ENCODE measurements at places on chromosomes 2 and 18.

GRCh38 chr18:13241083-13241892 lies 22.7 kb downstream of the LDLRAD4 start:
- no peak for DNase-seq

GRCh38 chr18:35605686-35606417 lies 24.3 kb downstream of the GALNT1 start:
- DNase-seq = peak; percentile 20

DNA sequence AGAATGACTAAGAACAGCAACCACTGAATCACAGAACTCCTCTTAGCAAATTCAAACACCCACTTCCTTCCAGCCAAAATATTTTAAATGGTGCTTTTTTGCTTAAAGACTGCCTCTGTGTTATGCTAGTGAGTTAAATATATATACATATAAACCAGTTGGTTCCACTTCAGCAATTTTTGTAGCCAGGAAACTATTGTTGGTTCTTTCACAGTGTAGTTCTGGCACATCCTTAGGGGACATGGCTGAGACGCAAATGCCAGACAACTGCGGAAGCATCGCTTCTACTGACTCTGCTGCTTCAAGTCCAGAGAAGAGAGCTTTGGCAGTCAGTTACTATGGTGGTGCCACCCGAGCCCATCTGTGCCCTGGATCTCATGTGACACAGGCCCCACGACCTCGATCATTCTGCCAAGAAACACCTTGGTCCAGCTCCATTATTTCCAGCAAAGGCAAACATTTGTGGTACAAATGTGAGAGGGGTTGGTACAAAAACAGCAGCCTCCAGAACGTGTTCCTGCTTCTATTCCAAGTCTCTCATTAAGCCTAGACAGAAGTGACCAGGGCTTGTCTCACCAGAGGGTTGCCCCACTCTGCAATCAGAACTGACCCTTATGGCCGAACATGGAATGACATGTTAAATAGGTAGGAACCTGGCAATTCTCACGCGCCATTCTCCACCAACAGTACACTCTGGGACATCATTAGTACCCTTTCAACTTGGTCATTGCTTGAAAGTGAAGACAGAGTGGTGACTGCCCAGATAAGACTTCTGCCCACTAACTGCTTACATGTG lies 117.8 kb upstream of the NRP2 start:
- no peak for DNase-seq

DNA sequence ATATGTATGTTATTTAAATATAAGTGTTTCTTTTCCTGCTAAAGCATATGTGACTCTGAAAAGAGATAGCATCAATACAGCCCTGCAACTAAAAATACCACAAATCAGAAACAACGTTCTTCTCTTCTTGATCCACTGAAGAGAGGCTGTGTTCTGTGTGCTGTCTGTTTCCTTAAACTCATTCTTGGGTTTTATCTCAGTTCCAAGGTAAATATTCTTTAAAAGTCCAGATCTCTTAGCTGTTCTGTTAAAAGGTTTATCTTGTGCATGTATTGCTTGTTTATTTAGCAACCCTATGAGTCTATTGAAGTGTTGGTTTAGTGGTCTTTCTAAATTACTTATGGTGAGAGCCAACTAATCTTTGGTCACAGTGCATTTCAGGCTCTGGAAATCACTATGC lies 173.3 kb upstream of the NT5C1B start:
- no peak for DNase-seq

DNA sequence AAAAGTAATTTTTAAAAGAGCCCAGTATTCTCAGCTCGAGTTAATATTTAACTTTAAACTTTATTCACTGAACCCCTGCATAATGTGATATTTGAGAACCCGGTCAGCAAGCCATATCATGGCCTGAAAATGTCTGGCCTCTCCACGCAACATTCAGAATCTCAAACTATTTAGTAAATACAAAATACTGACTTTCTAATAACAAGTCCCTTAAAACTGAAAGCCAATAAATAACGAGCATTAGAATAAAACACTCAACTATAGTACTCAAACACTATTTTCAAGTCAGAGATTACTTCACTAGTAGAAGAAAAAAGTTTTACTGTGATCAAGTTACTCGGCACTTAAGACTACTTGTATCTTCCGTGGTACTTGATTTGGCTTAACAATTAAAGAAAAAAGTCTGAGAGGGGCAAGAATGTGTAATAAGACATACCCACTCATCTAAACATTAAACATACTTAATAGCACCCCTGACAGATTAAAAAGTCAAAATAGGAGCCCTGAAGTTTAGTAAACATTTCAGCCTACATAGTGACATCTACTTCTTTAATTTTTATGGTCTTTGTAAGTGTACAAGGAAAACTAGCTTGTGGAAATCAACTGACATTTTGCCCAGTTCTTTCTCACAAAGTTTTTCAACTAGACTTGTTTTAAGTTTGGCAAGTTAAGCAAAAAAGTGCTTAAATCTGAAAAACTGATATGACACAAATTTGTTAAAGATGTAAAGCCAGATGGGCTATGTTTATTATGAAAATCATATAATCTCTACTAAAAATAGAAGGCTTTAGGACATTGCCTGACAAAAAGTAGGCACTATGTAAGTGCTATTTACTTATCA lies 38.2 kb downstream of the RTN4 start:
- DNase-seq = no peak

DNA sequence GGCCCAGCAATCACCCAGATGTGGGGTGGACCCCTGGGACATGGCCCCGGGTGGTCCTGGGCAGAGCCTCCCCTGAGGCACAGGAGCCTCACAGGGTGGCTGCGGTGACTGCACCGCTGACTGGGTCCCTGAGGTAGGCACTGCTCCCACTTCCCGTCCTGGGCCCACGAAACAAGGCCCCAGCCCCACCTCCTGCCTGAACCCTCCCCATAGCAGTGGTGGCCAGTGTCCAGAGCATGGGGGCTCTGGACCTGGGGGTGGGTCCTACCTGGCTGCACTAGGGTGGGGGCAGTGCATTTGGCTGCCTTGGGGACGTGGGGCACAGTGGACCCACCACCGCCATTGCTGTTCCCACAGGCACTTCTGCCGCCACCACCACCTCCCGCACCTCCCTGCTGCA lies 39.4 kb downstream of the TDRD15 start:
- DNase-seq = no peak

DNA sequence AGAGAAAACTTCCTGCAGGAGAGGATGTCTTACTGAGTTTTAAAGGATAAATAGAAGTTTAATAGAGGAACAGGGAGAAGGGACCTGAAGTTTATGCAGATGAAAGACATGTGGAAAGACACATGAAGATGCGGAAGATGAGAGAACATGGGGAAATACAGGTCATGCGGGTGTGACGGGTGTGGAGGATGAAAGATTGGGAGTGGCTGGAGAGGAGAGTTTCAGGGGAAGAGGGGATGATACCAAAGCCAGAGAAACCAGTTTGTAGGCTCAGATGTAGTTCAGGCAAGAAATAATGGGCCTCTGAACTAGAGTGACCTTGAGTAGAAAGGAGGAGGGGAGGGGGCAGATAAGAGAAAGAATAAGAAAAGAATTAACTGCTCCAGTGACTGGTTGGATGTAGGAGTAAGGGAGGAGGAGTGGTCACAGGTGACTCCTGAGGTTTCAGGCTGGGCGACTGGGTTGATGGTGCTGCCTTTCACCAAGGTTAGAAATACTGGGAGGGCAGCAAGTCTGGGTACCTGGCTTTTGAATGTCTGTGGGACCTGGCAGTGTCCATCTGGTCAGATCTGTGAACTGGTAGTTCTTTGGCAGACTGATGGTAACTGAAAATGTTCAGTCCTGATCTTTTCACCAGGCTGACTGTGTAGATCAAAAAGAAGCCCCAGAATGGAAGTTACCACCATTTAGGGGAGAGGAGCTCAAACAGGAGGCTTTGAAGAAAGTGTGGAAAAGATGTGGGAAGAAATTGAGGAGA lies 69.4 kb downstream of the TET3 start:
- peak; percentile 14 for DNase-seq

DNA sequence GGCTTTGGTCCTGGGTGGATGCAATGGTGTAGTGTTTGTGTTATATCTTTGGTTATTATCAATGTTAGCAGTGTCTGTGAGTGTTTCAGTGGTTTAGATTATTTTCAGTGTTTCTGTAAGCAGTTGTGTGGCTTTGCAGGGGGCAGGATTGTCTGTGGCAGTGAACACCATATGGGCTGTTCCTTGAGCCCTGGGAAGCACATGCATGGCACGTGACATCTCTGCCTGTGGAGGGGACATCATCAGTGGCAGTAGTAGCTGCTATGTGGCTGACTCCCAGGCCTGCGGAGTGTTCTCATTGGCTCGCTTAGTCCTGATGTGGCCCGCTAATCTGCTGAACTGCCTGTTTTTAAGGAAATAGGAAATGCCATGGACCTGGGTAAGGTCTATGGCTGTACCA lies 327.5 kb downstream of the GULP1 start:
- no peak for DNase-seq

- no peak for DNase-seq
These were observed 27.2 kb downstream of the CDKL4 start for GRCh38 chr2:39216346-39217191.

- peak; percentile 19 for DNase-seq
These were observed 2.8 kb downstream of the KCTD1 start for GRCh38 chr18:26545335-26546123.

DNA sequence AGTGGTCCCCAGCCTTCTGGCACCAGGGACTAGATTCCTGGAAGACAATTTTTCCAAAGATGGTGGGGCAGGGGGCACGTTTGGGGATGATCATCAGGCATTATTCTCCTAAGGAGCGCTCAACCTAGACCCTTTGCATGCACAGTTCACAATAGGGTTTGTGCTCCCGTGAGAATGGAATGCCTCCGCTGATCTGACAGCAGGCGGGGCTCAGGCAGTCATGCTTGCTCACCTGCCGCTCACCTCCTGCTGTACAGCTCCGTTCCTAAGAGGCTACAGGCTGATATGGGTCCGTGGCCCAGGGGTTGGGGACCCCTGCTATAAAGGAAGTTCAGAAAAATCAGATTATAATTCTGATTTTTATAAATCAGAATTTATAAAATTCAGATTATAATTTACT lies 22.3 kb upstream of the TYMS start:
- DNase-seq = no peak

GRCh38 chr2:140442319-140442718 lies 1662.1 kb upstream of the NXPH2 start:
- no peak for DNase-seq

- DNase-seq = no peak
These were observed 2.6 kb downstream of the BZW1 start for GRCh38 chr2:200814276-200814815.

DNA sequence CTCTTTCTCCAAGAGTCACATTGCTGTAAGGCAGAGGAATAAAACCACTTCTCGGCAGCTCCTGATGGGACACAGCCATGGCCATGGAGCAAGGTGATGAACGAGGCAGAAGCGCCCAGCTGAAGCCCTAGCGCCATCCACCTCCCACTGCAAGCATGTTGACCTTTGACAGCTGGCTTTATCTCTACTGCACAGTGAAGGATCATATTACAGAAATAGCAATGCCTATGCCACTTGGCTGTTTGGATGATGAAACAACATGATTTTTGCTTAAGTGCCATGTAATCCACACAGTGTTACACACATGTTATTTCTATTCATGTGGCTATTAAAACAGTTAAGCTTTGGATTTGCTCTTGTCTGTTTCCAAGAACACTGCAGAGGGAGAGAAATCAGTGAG lies 167.7 kb downstream of the VAPA start:
- DNase-seq = no peak

DNA sequence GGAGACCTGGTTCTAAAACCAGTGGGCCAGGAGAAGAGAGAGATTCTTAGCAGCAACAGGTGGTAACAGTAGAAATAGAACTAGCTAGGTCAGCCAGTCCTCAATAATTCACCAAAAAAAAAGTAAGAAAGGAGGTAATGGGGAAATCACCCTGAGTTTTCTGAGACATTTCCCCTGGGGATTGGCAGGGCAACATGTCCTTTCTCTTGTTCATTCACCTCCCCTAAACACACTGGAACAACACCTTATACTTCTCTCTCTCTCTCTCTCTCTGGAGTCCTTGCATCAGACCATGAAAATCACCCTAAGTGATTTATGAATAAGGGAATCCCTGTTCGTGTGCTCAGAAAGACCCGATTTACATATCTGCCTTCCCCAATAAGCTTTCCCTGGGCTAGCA lies 64.8 kb downstream of the COX7A2L start:
- DNase-seq = no peak

DNA sequence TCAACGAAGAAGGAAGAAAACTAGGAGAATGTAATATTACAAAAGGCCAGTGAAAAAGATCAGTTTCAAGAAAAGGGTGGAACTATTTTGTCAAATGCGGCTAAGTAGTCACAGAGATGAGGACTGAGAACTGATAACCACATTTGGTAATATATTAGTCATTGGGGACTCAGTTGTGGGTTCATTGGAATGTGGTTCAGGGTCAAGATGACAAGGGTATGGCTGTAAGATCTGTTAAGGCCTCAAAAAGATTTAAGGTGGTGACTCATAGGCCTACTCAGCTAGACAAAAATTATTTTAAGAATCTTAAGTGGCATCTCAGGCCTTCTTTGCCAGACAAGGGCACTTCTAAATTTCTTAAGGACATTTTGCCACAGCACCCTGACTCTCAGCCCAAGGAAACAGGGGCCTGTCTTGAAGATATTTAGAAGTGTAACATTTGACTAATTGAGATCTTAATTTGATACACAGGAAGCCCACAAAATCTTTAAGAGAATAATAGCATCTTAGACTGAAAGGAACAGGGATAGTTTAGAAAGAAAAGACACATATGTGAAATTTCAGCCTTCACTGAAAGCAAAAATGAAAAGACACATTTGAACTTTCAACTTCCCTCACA lies 81.3 kb downstream of the STRADB start:
- no peak for DNase-seq

DNA sequence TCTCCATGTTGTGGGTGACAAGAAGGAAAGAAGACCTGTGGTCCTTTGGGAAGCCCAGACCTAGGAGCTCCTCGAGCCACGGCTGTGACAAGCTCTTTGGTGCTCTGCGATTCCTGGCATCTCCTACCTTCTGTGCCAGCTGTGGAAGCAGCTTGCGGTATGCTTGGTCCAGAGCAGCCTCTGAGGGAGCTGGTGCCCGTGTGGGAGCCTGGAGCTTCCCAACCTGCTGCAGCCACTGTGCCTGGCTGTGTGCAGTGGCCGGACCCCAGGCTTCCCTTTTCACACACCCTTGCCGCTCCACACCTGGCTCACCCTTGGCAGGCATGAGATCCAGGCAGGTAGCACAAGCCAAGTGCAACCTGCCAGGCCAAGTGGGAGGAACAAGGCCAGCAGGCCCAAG lies 1328.6 kb upstream of the SLC39A10 start:
- no peak for DNase-seq

DNA sequence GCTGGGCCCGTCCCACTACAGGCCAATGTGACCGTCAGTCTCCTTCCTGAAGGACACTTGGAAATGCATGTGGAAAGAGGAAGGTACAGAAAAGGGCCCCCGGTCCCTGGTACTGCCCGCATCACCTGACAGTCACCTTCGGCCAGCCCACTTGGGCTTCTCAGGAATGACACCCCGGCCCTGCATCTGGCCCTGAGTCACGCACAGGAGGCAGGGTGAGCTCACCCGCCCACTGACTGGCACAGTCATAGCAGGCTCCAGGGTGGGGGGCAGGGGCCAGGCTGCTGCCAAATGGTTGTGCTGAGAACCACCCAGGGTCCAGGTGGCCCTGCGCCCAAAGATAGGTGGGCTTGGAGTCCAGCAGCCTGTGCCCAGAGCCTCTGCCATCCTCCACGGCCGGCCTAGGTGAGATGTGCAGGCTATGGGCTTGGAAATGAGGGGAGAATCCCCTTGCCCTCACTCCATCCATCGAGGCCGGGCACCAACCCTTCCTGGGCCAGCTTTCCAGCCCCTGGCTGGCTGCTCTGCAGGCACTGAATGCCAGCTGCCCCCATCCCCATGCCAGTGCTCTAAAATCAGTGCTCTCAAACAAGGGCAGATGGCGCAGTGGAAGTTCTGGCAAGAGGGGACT lies 14.1 kb downstream of the EMX1 start:
- peak; percentile 69 for DNase-seq

Data from inflammatory macrophage (primary cell).